ENCODE measurements at places on chromosomes 1 and 21. TPM values are rescaled to one million over a fixed set of nuclear protein-coding genes. Genes with fewer than 3 reads are reported as not detected.

The BMP8A gene
- total RNA-seq: not detected

The IRF6 gene
- total RNA-seq: 0.44 TPM

The TTC39A gene
- 2.1 TPM for total RNA-seq

The SLC26A9 gene
- total RNA-seq: 0.37 TPM

The ADAMTS4 gene
- total RNA-seq: 38.5 TPM

The ACTA1 gene
- not detected for total RNA-seq

The VWA5B1 gene
- total RNA-seq: not detected

The PAX7 gene
- total RNA-seq: not detected
